ENCODE measurements at places on chromosomes 11 and 22.
A peak's percentile ranks its signal among the peaks of the same experiment; 100 is the strongest.

DNA sequence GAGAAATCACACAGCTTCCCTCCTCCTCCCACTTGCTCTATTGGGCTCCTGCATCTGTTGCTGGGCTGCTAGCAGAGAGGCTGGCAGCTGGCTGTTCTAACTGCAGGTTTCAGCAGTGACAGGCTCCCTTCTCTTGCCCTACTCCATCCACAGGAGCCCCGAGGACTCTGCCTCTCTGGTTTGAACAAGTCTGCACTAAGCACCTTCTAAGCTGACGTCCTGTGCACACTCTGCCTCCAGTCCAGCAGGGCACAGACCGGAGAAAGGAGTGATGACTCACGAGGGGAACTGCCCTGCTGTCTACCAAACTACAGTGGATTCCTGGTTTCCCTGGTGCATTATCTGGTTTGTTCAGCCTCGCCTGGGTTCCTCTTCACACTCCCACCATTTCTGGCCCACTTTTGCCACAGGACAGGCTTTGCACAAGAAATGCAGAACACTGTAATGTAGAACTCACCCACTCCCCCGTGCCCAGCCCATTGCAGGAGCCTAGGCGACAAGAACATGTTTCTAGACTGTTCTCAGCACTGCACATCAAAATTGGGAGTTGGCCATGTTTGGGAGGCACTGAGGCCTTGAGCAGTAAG lies 26.0 kb downstream of the IL10RA start:
- peak; percentile 76 for DNase-seq

- DNase-seq: peak; percentile 16
Measured at GRCh38 chr11:69922015-69922595, 102.9 kb upstream of the FGF3 start.

DNA sequence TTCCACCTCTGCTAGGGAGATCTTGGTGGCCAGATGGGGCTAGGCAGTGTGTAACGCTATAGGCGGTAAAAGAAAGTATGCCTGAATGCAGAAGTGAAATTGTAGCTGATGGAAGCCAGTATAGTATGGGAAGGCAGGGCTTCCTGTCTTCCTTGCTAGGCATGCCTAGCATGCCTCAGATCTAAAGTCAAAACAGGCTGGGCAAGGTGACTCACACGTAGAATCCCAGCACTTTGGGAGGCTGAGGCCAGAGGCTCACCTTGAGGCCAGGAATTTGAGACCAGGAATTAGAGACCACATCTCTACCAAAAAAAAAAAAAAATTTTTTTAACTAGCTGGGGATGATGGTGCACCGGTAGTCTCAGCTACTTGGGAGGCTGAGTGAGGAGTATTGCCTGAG lies 281.7 kb upstream of the MTNR1B start:
- no peak for DNase-seq

DNA sequence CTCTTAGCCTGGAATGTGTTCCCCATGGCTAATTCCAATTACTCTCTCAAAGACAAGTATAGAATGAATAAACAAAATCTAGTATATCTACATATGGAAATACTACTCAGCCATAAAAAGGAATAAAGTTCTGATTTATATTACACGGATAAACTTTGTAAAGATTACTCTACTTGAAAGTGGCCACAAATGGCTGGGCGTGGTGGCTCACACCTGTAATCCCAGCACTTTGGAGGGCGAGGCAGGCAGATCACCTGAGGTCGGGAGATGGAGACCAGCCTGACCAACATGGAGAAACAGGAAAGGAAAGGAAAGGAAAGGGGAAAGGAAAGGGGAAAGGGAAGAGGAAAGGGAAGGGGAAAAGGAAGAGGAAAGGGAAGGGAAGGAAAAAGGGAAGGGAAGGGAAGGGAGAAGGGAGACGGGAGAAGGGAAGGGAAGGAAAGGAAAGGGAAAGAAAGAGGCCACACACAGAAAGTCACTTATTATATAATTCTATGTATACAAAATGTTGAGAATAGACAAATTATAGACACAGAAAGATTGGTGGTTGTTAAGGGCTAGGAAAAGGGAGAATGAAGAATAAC lies 90.7 kb upstream of the CLNS1A start:
- no peak for DNase-seq

GRCh38 chr11:111347723-111348115 lies 31.4 kb downstream of the POU2AF1 start:
- DNase-seq: no peak

DNA sequence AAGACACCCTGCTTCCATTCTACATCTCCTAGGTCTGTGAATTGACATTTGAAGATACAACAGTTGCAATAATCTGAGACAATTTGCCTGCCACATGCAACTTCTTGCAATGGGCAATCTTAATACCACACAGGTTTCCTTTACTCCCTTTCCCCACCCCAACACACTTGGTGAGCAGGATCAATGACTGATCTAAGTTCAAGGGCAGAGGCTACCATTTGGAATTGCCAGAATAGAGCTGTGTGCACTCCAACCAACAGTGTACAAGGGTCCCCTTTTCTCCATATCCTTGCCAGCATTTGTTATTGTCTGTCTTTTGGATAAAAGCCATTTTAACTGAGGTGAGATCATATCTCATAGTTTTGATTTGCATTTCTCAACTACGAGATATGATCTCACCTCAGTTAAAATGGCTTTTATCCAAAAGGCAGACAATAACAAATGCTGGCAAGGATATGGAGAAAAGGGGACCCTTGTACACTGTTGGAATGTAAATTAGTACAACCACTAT lies 2.9 kb upstream of the NNMT start:
- no peak for DNase-seq

GRCh38 chr11:67704524-67704923 lies 30.1 kb upstream of the ALDH3B2 start:
- no peak for DNase-seq

GRCh38 chr11:46072172-46072964 lies 48.9 kb downstream of the PHF21A start:
- DNase-seq: no peak

DNA sequence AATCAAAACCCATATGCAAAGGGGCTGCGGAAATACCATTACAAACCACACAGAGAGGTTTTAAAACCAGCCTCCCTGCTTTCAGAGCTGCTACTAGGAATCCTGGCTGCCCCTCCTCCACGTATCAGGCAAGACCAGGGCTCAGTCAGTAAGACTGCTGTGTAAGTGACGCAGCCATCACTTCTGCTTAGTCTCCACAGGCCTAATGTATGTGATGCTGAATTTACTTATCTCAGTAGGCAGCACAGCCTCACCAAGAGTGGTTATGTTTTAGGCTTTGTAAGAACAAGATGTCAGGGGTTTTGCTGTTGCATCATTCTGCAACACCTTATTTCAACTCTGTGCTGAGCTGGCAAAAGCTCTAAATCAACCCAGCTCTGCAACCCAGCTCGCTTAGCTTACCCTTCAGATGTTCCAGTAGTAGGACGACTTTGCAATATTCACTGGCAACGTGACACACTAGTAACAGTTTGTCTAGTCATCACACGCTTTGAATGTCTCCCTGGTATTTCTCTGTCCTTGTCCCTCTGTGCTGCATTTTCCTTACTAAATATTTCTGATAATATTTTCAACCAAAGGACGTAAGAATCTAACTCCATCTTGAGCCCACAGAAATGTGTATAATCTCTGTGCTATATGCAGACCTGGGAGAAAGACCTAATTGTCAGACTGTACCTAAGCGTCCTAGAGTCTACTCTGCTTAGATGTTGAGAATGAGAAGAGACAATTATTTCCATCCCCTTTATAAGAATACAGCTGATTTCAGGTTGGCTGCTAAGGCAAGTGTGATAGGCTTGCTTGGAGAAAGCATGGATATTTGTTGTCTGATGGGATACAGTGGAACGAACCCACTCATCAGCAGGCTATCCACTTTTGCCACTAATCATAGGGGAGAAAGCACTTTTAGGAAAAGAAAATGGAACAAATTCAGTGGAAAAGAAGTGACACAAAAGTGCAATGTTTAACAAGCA lies 72.2 kb downstream of the LARGE2 start:
- no peak for DNase-seq

Measured in activated effector memory CD4-positive, alpha-beta T cell treated with anti-CD3 and anti-CD28 coated beads, Interleukin-2, amount 50 U/mL, for 16 hours (primary cell).